ENCODE measurements at places on chromosomes 13 and 19. TPM values are rescaled to one million over a fixed set of nuclear protein-coding genes. Genes with fewer than 3 reads are reported as not detected.

OR7D2 gene
- total RNA-seq, result not detected

CILP2 gene
- total RNA-seq, result not detected

MIA gene
- 1.1 TPM for total RNA-seq

ATXN8OS gene
- not detected for total RNA-seq

NUMBL gene
- total RNA-seq, result 23.8 TPM

SULT2B1 gene
- not detected for total RNA-seq

NCAN gene
- total RNA-seq, result not detected

SBK3 gene
- total RNA-seq, result 0.16 TPM

OR4F17 gene
- not detected for total RNA-seq

CNN1 gene
- total RNA-seq, result 0.63 TPM

RASA3 gene
- 48.7 TPM for total RNA-seq

CD79A gene
- total RNA-seq, result not detected

FCER2 gene
- not detected for total RNA-seq
